Naive thymus-derived CD4-positive, alpha-beta T cell (primary cell): ENCODE measurements at places on chromosomes 2 and 18. TPM values are rescaled to one million over a fixed set of nuclear protein-coding genes. Genes with fewer than 3 reads are reported as not detected.

The CPLX4 gene
- not detected for total RNA-seq

The FAM161A gene
- 4.7 TPM for total RNA-seq

The NCOA1 gene
- 46.6 TPM for total RNA-seq

The RETREG2 gene
- 90.6 and 90.9 TPM in 2 replicates for total RNA-seq

The MLPH gene
- not detected for total RNA-seq

The PROM2 gene
- 0.48 and 1.2 TPM in 2 replicates for total RNA-seq

The XDH gene
- not detected for total RNA-seq

The C2orf66 gene
- not detected for total RNA-seq

The FAP gene
- not detected in 2 replicates for total RNA-seq

The MYO1B gene
- total RNA-seq: 0.54 TPM

The NR4A2 gene
- 3.2 and 3.8 TPM in 2 replicates for total RNA-seq

The HOXD8 gene
- not detected for total RNA-seq
